ENCODE measurements at places on chromosomes 2 and 18.

DNA sequence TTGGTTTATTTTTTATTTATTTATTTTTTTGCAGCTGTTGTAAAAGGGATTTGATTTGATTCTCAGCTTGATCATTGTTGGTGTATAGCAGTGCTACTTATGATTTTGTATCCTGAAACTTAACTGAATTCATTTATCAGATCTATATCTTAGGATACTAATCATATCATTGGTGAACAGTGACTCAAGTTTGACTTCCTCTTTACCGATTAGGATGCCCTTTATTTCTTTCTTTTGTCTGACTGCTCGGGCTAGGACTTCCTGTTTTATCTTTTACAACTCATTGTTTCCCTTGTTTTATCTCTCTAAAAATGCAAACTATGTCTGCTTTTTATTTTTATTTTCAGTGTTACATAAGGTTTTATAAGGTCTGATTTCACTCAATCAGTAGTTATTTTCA, 23.6 kb downstream of the SP100 start:
- peak; percentile 65 for DNase-seq

DNA sequence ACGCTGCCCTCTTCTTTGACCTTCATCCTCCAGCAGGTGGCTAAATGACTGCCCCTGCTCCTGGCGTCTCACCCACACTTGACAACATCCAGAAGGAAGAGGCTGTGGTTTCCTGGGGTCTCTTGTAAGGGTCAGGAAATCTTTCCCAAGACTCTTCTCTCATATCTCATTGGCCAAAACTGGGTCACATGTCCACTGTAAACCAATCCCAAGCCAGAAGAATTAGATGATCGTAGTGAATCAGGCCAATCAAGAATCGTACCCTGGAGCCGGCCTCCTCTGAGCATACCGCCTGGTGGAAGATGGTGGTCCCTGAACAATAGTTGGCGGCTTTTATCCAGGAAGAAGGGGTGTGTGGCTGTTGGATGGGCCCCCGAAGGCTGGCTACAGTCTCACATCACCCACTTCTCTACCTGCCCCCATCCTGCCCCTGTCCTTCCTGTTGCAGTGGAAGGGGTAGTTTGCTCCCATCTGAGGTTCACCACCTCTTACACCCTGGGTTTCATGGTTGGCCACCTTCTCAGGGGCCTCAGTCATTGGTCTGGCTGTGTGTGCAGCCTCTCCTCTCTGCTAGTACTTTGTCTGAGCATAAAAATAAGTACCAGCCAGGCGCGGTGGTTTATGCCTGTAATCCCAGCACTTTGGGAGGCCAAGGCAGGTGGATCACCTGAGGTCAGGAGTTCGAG, 3.8 kb downstream of the SAG start:
- DNase-seq, result no peak

DNA sequence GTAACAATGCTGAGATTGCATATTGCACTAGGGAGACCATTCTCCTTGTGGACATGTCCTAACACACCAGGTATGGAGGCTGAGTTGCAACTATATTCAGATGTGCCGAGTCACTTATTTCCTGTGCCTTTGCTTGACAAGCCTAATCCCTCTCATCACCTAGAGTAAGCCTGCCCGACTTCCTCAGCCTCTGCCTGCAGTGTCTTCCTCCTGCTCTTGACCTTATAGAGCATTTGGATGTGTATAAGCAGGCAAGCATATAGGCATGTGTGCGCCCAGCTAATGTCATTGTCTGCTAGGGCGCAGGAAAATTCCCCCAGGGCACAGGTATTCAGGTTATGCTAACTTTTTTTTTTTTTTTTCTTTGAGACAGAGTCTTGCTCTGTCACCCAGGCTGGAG, 316.9 kb downstream of the CDH2 start:
- no peak for DNase-seq

DNA sequence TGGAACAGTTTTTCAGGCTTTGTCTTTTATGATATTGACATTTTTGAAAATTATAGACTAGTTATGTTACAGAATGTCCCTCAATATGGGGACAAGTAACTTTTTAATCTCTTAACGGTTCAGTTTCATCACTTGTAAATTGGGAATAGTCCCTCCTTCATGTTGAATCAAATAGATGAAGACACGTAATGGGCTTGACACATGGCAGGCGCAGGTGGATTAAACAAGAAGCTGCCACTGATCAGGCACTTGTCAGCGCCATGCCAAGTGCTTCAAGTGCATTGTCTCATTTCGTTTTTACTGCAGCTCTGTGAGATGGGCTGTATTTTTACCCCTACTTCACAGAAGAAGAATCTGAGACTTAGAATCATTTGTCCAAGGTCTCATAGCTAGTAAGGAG, 9.5 kb upstream of the SMAD4 start:
- no peak for DNase-seq

- DNase-seq, result no peak
Observed at GRCh38 chr2:204770735-204771134, 225.5 kb downstream of the PARD3B start.

GRCh38 chr2:74199275-74199701, 873 bp downstream of the MTHFD2 start:
- no peak for DNase-seq

GRCh38 chr2:217222309-217222910, 362.5 kb upstream of the TNP1 start:
- peak; percentile 71 for DNase-seq

DNA sequence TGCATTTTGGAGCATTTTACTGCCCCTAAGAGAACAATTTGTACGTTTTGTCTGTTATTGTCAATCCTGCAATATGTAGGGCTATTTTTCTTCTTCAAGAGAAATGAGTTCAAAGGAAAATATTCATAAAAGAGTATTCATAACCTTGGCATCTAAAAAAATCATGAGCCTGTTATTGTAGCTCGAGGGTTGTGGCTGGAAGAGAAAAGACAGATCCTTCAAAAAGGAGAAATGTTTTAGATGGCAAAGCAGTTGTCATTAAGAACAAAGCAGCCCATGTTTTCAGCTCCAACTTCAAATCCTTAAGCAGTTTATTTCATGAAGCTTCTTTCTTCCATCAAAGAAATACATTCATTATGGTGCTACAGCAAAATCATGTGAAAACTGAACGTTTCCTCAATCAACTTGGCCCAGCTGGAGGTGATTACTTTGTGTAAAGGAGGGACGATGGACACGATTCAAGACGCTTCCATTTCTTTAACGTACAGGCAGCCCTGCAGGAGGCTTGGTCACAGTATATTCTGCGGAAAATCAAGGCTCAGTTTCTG, 31.4 kb downstream of the QPCT start:
- no peak for DNase-seq

DNA sequence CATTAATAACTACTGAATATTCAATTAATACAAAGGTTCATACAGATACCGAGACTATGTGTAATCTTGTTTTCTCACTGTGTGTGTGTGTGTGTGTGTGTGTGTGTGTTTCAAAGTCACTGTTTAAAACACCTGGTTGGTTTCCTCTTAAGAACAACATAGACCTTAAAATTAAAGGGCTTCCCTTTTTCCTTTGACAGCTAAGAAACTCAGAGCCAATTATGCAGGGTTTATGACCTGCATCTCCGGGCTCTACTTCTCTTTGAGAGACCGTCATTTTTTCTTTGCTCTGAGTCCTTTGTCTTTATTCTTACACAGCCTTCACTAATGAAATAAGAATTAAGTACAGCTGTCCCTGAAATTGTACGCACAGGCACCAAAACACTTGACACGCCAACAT, 145.6 kb downstream of the HDAC4 start:
- DNase-seq, result peak; percentile 50

DNA sequence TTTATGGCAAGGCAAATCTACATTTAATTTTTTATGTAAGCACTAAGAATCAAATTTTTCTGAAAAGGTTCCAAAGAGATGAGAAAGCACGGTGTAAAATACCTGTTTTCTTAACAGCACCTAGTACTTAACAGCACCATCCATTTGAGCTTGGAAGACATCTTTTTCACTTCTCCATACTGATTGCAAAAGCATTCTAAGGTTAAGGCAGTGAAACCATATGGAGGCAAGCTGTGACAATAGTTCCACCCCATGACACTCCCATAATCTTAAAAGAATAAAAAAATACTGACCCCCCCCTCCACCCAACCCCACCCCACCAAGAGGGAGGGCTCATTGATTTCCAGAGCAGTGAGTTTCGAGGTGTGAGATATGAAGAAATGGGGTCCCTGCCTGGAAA, 60.6 kb downstream of the ZCCHC2 start:
- no peak for DNase-seq

DNA sequence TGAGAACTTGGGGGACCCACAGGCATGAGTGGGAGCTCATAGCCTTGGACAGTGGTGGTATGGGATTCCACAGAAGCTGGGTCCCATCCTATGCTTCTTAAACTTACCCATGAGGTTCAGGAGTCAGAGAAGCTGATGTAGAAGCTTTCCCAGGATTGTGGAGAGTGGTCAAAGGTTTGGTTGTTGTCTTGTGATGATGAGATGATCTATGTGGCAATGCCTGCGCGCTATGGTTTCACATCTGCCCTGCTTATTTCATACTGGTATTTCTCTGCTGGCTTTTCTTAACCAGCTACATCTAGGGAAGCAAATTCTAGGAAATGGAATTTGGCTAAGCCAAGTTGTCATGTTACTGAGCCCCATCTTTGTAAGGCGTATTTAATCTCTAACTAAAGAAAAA, 168.6 kb downstream of the ZNF407 start:
- no peak for DNase-seq

- peak; percentile 51 for DNase-seq
Observed at GRCh38 chr2:41782306-41783158, 265.3 kb upstream of the PKDCC start.

DNA sequence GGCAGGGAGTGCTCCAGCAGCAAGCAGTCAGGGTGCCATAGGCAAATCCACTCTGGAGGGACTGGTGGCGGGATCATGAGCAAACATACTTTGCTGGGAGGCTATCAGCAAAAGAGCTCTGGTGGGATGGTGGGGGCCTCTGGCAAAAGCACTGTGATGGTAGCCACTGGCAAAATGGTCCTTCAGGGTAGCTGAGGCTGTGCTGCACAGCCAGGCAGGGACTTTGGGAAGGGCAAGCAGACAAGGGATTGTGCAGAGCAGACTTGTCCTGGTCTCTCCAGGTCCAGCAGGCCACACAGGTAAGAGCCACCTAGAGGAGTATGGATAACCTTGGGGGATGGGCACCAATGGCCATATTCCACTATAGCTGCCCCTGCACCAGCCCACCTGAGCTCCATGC, 129.4 kb upstream of the OTOS start:
- DNase-seq, result no peak

- DNase-seq, result no peak
Observed at GRCh38 chr18:64765908-64766307, 617.0 kb upstream of the LINC00305 start.

GRCh38 chr18:24818441-24818840, 358.0 kb downstream of the HRH4 start:
- DNase-seq, result no peak

DNA sequence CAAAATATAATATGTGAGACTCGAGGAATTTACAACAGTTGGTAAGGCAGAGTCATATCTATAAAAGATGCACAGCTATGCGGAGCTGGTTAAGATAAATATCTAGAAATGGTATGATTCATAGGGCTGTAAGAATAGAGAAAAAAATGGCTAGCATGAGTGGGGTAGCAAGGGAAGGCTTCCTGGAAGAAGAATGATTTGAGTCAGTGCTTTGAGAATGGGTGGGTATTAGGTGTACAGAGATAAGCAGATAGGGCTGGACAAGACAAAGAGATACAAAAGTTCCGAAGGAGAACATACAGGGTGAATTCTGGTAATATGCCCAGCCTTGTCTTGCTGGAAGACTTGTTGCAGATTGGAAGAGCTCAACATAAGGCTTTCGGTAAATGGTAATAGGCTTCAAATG, 291.5 kb upstream of the CCDC68 start:
- DNase-seq, result no peak

DNA sequence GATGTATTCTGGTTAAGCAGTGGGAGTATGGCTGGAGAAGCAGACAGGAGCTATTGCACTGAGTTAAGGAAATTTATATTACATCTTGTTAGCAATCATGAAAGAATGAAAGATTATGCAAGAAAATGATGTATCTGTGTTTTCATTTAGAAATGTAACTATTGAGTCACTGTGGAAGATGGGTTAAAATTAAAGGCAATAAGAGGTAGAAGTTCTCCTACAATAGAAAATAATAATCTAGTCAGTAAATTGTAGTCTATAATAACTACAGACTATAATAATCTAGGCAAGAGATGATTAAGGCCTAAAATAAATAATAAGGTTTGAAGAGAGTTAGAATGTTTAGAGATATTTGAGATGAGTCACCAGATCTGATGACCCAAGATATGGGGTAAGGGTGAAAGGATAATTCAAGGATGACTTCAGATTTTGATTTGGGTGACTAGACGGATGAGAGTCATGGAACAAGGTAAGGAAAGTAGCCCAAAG, 371.9 kb upstream of the KCNH7 start:
- DNase-seq, result no peak

GRCh38 chr2:177689623-177690022, 297.1 kb downstream of the AGPS start:
- DNase-seq, result no peak

- DNase-seq, result no peak
Observed at GRCh38 chr2:204900487-204900886, 355.2 kb downstream of the PARD3B start.

All from B cell (primary cell).